ENCODE measurements at places on chromosomes 3 and 15. TPM values are rescaled to one million over a fixed set of nuclear protein-coding genes. Genes with fewer than 3 reads are reported as not detected.

GRCh38 chr3:97817965-97818364 is 3.8 kb upstream of the CRYBG3 start:
- no peak for DNase-seq

GRCh38 chr15:57575363-57575762 is 16.3 kb upstream of the MYZAP start:
- no peak for DNase-seq

DNA sequence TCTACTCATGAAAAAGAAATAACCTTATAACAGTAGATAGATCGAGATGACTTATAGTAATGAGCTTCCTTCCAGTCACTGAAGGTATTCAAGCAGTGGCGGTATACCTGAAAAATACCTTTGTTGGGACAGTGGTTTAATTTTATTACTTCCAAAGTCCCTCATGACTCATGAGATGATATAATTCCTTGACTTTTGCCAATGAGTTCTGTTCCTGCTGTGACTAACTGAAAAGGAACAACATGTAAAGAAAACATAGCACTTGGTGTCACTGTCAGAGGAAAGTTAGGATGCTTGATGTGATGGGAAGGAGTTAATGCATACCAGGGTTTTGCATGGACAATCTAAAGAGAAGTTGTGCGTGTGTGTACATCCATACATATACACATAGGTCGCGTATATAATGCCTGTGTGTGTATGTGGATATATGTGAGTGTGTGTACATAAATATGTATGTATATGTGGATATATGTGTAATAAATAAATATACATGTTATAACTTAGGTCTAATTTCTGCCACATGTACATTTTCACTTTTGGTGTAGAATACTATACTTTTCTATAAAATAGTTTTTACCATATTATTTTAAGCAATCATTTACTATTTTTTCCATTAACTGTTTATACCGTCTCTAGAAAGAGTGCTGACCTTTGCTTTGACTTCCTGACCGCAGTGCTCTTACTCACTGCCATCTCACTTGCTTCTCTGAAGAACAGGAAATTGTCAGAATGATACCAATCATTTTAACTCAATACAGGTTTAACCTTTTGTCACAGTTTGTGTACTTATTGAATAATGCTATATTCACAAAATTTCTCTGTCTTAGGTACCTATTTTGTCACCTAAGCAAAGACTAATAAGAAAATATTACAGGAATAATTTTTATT is 12.6 kb upstream of the PAK2 start:
- DNase-seq = no peak

DNA sequence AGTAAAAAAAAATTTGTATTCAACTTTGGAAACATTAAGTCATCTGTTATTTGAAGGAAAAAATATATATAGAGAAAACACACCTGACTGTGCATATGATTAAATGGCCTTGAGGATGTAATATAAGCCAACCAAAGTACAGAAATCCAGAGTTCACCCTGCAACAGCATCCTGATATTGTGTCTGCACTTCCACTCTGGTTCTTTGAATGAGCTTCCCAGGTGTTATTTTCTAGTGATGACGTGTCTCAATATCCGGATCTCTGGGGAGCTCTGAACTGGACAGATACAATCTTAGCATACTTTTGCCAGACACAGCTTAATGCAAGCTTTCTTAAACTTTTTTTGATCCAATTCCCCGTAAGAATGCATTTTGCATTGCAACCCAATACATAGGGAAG is 19.5 kb upstream of the PIK3CB start:
- DNase-seq = no peak

DNA sequence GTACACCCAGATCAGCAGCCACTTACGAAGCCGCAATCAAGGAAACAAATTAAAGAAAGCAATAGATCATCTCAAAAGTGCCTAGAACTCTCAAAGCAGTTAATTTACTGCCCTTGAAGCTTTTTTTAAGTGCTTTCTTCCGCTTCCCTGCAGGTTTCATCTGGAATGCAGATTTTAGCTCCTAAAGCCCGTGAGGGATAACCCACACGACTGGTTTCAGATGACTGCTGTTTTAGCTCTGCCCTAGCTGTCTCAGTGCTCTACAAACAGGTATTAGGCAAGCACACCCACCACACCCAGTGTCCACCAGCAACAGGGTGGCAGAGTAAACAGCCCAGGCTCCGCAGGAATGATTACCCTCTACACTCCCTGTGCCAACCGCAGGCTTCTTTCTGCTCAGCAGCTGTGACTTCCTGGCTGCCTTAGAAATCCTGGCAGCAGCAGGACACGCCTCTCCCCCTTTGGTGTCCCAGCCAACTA is 126.0 kb downstream of the FMN1 start:
- peak; percentile 65 for DNase-seq

GRCh38 chr15:98760112-98760826 is 111.9 kb downstream of the IGF1R start:
- peak; percentile 42 for DNase-seq

GRCh38 chr3:67894510-67894909 is 240.1 kb upstream of the SUCLG2 start:
- no peak for DNase-seq

- no peak for DNase-seq
These were observed 33.3 kb downstream of the NPTN start for GRCh38 chr15:73599934-73600333.

DNA sequence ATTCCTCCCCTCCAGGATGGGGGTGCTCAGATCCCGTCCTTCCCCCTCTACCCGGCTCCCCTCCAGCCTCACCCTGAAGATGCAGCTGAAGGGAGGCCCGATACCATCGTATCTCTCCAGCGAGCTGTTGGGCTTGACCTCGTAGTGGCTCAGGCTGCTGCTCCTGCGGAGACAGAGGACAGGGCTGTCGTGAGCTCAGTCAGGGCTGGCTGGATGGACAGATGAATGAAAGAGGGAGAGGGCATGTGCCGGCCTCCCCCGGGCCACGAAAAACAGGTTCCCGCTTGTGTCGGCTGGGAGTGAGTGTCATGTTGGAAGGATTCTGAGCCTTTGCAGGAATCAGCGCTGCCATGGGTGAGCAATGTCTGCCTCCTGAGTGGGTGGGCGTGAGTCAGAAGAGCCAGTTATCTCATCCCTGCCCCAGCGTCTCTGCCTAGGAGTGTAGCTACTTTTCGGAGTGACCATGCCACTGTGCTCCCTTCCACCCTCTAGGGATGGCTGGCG is 35.2 kb downstream of the FEM1B start:
- DNase-seq = peak; percentile 35

- no peak for DNase-seq
These were observed 261.4 kb downstream of the FHIT start for GRCh38 chr3:60989626-60990441.

- DNase-seq = no peak
These were observed 86.0 kb upstream of the LPP start for GRCh38 chr3:188067932-188068331.

GRCh38 chr3:145807990-145808389 is 353.0 kb downstream of the PLOD2 start:
- DNase-seq = peak; percentile 56

DNA sequence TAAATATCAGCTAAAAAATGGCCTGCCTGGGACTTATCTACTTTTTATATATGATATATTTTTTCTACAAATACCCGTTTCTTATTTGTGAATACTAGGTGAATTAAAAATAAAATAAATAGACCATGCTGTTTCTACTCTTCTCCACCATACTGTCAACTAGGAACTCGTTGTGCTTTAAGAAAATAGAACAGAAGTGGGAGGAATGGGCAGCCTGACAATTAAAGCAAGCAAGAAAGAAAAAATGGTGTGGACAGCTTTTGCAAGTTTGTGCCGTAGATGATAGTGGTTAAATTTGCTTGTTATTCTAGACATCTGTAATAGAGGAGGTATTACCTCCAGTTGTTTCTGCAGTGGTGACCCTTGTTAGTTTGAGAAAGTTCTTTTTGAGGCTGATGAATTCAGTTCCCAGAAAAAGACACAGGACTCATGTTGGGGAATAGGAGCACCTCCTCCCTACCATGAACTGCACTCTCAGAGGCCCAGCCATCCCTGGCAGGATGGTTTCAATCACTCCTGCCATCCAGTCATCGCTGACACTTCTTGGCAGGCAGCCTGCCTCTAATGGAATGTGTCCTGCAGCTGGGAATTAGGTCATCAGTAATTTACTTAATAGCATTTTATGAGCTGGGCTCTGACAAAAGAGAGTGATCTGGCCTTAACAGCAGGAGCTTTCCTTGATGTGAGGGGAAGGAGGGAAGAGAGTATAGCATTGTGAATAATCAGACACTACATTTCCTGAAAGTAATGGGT is 105.0 kb upstream of the GAP43 start:
- peak; percentile 92 for DNase-seq

DNA sequence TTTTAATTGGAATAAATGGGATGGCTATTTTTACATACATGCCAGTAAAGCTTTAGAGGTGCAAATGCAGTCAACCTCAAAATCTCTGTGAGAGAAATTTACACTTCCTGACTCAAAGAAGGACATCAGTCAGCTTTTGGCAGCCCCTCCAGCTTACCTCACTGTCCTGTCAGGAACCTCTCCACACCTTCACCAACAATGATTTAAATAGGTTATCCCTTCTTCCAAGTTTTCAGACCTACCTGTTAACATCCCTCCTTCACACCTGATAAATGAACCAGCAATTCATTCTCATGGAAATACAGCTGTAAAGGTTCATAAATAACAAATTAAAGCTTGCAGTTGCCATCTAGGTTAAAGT is 286.1 kb downstream of the SHOX2 start:
- no peak for DNase-seq

DNA sequence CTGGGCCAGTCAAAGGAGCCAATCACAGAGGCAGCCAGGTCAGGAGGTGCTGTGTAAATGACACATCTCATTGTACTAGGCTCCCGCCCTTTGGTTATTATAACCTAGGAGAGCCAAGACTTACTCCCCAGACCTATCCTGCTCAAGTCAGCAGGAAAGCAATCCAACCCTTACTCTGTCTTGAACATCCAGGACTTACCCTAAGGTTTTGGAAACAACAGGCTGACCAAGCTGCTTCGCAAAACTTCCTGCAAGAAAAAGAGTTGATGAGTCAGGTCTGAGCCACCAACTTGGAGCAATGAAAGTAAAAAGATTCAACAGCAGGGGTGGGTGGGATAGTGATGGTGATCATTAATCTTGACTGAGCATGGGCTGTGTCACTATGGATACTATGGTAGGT is 144.4 kb downstream of the MYLK start:
- no peak for DNase-seq

DNA sequence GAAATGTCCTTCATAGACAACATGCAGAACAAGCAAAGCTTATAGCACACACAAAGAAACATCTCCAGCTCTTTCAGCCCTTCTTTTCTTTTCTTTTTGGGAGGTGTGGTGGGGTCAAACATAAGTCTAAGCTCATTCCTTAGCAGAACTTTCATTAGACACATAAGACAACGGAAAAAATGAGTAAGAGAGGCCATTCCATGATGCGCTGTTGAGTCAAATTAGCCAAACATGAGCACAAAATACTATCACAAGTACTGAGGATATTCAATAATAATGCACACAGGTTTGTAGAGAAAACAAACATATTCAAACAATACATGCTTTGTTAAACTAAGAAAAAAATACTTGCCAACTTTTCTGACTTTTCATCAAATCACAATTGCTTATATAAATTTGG is 83.0 kb downstream of the PLOD2 start:
- DNase-seq = no peak

DNA sequence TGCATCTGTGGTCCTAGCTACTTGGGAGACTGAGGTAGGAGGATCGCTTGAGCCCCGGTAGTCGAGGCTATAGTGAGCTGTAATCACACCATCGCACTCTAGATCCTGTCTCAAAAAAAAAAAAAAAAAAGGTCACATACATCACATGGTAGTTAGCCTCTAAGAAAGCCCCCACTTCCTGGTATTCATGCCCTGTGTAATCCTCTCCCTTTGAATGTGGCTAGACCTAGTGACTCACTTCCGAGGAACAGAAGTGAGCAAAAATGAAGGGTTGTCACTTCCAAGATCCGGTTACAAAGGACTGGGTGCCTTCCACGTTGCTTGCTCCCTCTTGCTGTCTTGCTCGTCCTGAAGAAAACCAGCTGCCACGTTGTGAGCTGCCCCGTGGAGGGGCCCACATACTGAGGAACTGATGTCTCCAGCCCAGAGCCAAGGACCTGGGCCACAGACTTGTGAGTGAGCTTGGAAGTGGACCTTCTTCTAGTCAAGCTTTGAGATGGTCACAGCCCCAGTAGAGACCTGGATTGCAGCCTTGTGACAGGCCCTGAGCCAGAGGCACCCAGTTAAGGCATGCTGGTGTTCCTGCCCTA is 12.6 kb upstream of the LCTL start:
- DNase-seq = no peak

DNA sequence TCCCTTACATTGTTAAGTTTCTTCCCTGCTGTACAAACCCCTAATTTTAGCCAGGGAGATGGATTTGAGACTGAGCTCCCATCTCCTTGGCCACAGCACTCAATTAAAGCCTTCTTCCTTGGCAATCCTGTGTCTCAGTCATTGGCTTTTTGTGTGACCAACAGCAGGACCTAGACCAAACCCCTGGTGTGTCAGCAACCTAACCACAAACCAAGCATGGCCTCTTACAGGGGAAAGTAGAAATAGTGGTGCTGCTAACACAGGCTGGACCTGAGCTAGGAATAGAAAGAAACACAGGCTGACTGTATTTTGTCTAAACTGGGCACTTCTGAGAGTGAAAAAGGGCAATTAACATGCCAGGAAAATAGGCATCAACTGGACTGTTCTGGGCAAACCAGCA is 37.9 kb downstream of the PPCDC start:
- DNase-seq = no peak

GRCh38 chr3:6862880-6863195 is 1.9 kb downstream of the GRM7 start:
- DNase-seq = no peak

DNA sequence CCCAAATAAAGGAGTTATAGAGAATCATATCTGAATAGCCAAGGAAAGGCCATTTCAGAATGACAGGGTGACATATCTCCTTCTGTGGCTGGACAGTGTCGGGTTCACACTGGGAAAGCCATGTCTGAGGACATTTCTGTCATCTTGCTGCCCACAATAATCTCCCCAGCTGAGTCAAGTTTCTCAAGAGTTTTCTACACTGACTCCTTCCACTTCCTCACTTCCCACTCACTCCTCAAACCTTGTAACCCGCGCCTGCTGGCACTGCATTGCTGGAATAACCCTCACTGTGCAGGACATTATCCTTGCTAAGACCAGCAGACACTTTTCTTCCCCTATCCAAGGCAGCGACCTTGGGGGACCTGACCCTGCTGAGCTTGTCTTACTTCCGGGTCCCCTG is 5.3 kb upstream of the INSYN1 start:
- no peak for DNase-seq

The OR5K2 gene
- 1.4 TPM for total RNA-seq

The GABRR3 gene
- 4.6 TPM for total RNA-seq

Data from umbilical cord (tissue), 2 donors.